Activated CD4-positive, alpha-beta T cell treated with anti-CD3 and anti-CD28 coated beads, Interleukin-2, amount 50 U/mL, for 4 hours (primary cell): ENCODE measurements at places on chromosomes 16 and 17.
A peak's percentile ranks its signal among the peaks of the same experiment; 100 is the strongest.

DNA sequence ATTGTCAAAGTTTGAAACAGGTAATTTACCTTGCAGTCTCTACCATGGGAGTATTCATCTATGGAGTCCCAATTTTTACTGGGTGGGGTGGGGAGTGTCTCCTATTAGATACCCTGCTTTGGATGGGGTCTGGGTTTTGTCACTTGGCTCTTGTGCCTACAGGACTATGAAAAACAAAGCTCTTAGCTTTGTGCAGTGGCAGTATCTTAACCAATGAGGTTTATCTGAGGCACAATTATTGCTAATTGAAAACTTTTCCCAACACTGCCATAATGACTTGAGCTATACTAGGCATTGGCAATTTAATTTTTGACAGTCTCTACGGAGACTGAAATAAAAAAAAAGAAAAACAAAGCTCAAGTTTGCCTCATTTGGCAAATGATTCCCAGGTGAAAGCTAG lies 3.8 kb upstream of the ZFP90 start:
- DNase-seq = no peak

- no peak for DNase-seq
Measured at GRCh38 chr17:19567216-19568015, 33.8 kb downstream of the SLC47A1 start.

GRCh38 chr17:56786989-56787482 lies 46.7 kb downstream of the C17orf67 start:
- peak; percentile 47 for DNase-seq

GRCh38 chr16:69511651-69512050 lies 54.1 kb upstream of the NFAT5 start:
- no peak for DNase-seq

DNA sequence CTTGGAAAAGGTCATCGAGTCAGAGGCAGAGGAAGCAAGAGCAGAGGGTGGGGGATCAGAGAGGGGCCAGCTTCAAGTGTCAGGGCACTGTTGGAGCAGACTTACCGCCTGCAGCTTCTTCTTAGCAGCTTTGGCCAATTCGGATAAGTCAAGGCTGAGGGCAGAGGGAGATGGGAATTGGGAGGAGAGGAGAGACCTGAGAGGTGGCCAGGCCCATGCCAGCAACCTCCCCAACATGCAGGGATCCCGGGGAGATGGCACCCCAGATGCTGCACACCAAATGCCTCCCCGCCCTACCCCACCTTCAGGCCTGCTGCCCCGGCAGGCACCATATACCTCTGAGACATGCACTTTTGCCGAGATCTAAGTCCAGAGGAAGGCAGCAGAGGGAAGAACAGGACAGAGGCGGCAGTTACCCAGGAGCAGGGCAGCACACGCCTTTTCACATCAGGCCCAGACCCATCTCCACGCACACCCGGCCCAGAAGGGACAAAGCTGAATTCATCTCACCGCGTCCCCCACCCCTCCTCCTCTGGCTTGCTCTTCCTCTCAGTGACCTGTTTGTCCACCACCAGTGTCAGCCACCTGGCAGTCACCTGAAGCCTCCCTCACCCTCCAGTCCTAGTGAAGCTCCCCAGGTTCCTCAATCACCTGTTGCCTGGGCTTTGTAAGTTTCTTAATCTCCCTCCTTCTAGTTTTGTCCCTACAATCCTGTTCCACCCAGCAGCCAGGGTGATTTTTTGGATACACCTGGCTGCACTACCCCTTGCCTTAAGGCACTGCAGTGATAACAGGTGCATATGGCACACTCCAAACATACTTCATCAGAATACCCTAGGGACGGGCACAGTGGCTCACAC lies 10.4 kb downstream of the TP53I13 start:
- DNase-seq = no peak

DNA sequence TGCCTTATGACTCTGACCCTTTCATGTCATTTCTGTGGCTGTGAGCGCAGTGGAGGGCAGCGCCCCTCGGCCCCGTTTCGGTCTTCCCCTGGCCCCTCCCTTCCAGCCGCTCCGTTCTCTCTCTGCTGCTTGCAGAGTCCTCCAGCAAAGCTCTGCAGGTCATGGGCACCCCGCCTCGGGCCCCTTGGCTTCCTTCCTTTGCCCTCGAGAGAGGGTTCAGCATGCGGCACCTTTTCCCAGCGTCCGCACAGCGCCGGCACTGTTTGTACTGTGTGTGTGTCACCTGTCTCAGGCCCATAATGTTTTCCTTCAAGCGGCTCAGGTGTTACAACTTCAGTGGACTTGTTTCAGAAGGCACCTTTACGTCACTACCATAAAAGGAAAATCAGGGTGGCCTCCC lies 98.5 kb downstream of the RAP1GAP2 start:
- DNase-seq = no peak

DNA sequence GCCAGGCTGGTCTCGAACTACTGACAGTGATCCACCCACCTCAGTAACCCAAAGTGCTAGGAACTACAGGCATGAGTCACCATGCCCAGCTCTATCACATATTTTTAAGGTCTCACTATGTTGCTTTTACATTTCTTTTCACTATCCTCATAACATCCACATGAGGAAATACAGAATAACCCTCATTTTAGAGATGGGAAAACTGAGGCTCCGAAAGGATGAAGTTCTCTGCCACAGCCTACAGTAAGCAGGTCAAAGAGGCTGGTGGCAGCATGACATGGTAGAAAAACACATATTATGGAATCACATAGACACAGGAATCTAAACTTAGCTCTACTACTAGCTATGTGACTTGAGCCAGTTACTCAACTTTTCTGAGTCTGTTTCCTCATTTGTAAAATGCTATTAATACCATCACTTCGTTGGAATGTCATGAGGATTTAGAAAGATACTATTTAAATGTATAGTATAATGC lies 32.2 kb downstream of the APPBP2 start:
- DNase-seq = no peak

GRCh38 chr17:3972281-3972731 lies 8.1 kb upstream of the ATP2A3 start:
- DNase-seq = no peak

- no peak for DNase-seq
Measured at GRCh38 chr17:2789700-2790099, 6.5 kb upstream of the RAP1GAP2 start.

GRCh38 chr16:87739801-87740200 lies 26.0 kb downstream of the KLHDC4 start:
- DNase-seq = no peak

DNA sequence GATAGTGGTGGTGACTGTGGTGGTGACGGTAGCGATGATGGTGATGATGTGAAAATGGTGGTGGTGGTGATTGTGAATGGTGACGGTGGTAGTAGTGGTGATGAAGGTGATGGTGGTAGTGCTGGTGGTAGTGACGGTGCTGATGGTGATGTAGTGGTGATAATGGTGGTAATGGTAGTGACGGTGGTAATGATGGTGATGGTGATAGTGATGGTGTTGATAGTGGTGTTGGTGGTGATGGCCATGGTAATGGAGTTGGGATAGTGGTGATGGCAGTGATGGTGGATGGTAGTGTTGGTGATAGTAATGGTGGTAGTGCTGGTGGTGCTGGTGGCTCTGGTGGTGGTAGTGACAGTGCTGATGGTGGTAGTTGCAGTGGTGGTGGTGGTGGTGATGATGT lies 14.7 kb upstream of the RBFOX1 start:
- DNase-seq = no peak

GRCh38 chr16:72500545-72500944 lies 328.6 kb upstream of the PMFBP1 start:
- DNase-seq = no peak

GRCh38 chr16:83561876-83562275 lies 245.9 kb upstream of the HSBP1 start:
- DNase-seq = no peak

- DNase-seq = no peak
Measured at GRCh38 chr17:11668618-11669017, 70.3 kb downstream of the DNAH9 start.

- no peak for DNase-seq
Measured at GRCh38 chr16:2912330-2913199, 834 bp downstream of the FLYWCH1 start.

GRCh38 chr16:89001117-89002027 lies 24.4 kb upstream of the CBFA2T3 start:
- DNase-seq = no peak

- DNase-seq = no peak
Measured at GRCh38 chr17:75091855-75092327, 4.1 kb downstream of the SLC16A5 start.

GRCh38 chr16:86428729-86429517 lies 81.4 kb upstream of the FOXF1 start:
- no peak for DNase-seq

- DNase-seq = no peak
Measured at GRCh38 chr17:47872019-47872650, 21.2 kb upstream of the SP6 start.

DNA sequence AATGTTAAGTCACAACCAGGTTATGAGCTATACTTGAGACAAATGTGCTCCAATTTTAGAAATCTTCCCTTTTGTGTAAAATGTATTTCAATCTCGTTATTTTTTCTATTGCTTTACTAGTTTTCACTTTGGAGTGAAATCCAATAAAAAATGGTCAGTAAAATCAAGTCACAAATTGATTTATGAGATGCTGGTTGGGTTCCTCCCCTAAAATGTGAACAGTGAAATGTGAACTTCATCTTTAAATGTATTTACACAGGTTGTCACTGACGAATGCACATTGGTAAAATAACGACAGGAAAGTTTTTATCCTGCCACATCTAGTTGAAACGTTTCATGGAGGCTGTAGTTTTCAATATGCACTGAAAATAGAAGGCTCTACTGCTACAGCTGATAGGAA lies 55.5 kb downstream of the COX10 start:
- no peak for DNase-seq

- DNase-seq = no peak
Measured at GRCh38 chr17:76586741-76587487, 1.3 kb upstream of the ST6GALNAC2 start.

GRCh38 chr17:68011199-68011665 lies 15.0 kb upstream of the C17orf58 start:
- peak; percentile 47 for DNase-seq

DNA sequence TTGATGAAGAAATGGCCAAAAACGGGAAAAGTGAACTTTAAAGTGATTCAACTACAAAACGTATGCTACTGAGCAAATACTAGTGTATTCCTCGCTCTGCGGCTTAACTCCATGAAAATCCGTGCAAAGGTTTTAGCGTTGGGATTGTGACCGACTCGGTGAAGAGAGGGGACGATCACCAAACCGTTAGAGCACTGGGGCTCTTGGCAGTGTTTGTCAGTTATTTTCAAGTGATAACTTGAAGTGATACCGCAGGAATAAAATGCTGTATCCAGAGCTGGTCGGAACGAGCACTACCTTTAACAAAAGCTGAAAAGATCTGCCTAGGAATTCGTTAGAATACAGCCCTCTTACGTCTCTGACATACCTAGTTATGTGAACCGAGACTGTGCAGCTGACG lies 773 bp upstream of the PPM1D start:
- no peak for DNase-seq

DNA sequence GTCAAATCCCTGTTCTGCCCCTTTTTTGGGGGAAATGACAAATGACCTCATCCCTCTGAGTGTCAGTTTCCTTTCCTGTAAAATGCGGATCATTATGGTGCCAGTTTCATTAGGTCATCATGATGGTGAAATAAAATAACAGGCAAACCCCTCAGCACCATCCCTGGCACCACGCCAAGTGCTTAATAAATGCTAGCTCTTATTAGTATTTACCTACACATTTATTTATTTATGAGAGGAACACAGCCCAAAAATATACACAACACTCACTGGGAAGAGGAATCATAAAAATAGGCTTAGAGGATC lies 28.6 kb upstream of the GPRC5B start:
- no peak for DNase-seq

DNA sequence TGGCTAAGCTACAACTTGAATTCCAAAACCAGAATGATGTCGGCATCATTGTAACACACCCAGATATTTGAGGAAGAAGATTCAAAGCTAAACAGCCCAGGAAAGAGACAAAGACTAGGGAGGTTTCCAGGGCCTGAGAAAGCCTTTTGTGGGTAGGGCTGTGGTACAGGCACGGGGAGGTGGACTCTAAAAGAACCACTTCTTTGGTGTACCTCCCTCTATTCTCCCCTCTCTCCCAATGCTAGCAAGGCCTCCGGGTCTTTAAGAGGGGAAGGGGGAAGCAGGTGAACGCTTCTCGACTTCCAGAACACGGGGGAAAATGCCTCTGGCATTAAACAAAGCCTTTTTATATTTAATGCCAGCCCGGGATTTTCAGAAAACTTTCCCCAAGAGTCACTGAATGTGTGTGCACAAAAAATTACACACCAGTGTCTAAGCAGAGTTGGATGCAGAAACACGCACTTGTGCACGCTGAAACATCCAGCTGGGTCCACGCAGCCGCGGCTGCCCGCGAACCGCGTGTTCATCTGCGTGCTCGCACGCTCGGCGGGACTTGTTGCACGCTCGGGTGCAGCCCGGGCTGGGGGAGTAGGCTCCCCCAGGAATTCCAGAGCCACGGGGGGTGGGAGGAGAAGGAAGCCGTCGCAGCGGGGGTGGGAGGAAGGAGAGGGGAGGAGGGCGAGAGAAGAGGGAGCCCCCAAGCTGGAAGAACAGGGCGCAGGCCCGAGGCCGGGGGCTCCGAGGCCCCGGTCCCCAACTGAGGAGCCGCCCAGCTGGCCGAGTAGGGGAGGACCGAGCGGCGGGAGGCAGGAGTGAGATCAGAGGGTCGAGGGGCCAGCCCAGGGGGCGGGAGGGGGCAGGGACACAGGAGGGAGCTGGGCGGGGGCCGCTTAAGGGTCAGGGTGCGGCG lies 20.1 kb upstream of the ZNF423 start:
- DNase-seq = no peak

DNA sequence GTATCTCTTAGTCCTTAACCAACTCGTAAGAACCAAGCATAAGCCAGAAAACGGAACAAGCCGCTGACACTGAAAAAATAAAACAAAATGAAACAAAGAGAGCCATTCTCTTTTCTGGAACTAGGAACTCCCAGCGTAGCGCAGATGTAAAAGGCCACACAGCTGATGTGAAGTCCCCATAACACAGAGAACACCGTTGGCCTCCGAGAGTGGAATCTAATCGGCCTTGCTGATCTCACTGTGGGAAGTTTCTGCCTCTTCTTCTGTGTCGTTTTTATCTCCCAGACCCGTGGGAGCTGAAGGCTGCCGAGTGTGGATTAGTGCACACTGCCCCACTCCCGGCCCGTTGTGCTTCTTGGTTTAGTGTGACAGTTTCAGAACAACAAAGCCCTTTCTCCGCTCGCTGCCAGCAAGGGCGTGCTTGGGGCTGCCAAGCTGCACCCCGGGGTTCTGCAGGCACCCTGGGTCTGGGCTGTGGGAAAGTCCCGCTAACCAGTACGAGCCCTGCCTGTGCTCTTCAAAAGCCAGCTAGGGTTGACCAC lies 21.7 kb downstream of the TTYH2 start:
- DNase-seq = no peak

- DNase-seq = no peak
Measured at GRCh38 chr16:50916040-50916439, 174.2 kb downstream of the CYLD start.

- no peak for DNase-seq
Measured at GRCh38 chr16:2973605-2974318, 4.6 kb downstream of the PAQR4 start.

DNA sequence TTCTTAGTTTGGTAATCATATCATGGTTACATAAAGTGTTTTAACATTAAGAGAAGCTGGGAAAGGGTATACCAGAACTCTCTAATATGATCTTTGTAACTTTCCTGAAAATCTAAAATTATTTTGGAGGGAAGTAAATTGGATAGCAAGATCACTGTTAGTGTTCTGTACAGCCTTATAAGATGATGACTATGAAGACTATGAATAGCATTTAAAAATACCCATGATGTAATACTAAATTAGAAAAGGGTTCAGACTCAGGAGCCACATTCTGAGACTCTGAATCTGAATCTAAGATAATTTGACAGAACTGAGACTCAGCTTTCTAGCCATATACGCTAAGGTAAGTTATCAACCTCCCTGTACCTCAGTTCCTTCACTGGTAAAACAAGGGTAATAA lies 208.0 kb upstream of the C17orf78 start:
- DNase-seq = no peak
